Bronchial epithelial cell (primary cell): ENCODE measurements at places on chromosomes 2 and 18.

- no peak for DNase-seq
Observed at GRCh38 chr18:4454537-4455112, 482 bp downstream of the DLGAP1 start.

DNA sequence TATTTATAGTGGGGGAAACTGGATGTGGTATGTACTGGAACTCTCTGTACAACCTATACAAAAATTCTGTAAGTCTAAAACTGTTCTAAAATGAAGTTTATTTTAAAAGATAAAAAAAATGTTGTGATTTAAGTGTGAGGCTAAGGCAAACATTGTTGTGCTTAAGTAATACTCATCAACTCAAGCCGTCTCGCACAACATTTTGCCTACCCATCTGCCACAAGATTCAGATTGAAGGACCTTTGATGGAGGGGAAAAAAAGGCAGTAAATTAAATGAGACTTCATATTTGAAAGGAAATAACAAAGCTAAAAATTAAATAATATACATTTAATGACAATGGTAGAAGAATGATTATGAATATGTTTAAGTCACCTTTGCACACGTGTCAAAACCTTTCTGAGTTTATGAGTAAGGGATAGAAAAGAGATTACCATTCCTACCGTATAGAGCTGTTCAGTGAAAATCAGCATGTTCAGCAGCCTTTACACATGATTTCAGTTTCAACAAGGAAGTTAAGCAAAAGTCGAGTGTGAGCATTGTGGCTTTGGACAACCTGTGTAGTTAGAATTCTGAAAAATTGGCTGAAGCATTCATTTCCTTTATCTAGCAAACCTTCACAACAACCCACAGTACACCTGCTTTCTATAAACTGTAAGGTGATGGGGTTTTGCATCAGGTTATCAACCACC, 499.3 kb downstream of the IRS1 start:
- no peak for DNase-seq

- no peak for DNase-seq
Observed at GRCh38 chr2:153479573-153479972, 1.0 kb upstream of the RPRM start.

DNA sequence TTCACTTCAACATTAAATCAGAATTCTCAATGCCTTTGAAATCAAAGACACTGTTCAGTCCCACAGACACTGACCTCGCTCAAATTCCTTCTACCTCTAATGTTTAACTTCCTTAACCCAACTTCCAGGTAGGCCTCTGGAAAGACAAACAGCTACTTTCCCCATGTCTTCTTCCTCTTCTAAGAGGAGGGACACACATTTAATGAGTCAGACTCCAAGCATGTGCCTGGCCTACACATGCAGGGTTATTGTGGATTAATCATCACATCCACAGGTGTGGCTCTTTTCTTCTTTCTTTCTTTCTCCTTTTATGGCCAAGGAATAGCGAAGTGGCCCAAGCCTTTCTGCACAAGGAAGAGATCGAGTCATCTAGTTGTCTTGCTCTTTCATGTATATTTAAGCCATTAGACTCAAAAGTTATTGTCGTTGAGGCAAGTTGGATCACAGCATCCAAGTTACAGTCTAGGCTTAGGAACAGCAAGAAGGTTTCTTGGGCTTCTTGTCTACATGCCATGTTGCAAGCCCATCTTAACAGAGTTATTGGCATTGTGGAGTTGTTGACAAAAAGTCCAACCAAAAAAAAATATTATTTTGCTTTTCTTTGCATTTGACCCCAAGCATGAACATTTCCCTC, 387.8 kb downstream of the IRS1 start:
- peak; percentile 98 for DNase-seq

DNA sequence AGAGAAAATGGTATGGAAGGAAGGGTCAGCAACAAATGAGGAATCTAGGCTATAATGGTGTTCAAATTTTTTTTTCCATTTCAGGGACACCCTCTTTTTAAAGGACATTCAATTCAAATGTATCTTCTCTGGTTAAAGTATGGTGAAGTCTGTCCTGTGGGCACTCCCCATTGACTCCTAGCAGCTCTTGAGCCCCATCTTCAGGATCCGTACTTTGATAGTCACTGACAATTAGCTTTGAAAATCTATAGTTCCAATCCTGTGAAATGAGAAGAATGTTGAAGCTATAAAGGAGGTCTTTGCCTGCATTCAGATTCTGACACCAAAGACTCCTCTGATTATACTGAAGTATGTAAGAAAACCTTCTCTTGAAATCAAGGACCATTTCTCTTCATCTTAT, 43.3 kb downstream of the KCNH7 start:
- peak; percentile 36 for DNase-seq

DNA sequence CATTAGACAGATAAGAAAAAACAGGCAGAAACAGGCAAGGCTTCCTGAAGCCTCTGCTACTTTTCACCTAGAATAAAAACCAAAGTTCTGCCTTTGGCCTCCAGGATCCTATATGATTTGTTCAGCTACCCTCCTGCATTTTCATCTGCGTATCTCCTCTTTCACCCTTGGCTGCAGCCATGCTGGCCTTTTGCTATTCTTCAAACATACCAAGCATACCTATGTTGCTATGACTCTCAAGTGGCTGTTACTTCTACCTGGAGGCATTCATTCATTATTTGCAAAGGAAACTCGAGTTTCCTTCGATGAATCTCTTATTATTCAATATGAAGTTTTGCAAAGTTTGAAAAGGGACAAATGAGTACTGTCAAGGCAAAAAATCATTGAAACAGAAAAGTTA, 106.4 kb upstream of the HNMT start:
- peak; percentile 45 for DNase-seq

GRCh38 chr2:169221745-169222369, 140.5 kb downstream of the LRP2 start:
- peak; percentile 48 for DNase-seq

DNA sequence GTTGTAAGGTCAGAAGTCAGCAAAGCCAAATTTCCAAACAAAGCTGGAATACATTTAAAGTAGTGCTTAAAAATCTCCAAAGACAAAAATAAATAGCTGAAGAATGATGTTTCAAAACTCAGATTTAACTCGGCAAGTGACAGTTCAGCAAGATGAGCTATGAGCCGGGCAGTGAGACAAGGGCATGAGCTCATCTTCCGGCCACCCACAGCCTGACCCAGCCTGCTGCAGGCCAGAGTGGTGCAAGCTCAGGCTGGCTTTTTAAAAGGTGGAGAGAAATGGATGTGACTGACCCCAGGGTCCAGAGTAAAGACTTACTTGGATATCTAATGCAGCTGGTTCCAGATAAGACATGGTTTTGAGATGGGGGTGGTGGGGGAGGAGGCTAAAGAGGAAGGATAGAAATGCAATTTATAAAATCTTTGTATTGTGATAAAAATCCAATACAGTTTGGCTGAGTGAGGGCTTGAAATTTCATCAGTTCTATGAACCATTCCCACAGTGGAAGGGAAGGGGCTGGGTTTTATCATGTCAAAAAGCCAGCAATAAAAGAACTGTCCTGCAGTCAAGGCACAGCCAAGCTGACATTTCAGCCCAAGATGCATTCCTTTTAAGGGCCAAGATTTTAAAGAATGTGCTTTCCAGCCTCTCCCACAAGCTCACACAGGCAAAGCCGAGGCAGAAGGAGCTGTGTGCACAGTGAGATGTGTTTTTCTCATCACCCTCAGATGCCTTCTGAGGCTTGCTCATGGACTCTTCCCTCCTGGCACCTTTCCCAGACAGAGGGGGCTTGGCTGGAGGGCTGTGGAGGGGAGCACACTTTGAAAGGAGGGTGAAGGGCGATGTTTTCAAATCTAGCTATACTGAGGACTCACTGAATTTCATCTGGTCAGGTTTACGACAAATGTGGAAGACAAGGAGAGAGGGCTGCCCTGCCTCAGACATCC, 97.9 kb upstream of the KLHL29 start:
- peak; percentile 37 for DNase-seq

DNA sequence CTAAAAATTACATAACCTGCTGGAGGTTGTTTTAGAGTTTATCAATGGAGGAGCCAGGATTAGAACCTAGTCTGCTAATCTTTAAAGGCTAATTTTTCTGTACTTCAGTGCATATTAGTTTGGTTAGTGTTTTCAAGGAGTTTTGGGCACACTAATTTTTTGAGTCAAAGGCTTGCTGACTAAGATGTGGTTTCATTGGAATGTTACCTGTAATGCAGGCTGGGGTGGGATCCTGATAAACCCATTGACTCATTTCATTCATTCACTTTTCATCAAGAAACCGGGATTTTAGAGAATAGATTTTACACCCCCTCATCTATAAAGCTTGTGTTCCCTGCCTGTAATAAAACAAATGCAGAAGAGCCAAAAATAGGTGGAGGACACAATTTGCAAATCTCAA, 91.9 kb upstream of the IL1R2 start:
- DNase-seq: peak; percentile 90

- no peak for DNase-seq
Observed at GRCh38 chr2:180653481-180653880, 326.9 kb upstream of the UBE2E3 start.

DNA sequence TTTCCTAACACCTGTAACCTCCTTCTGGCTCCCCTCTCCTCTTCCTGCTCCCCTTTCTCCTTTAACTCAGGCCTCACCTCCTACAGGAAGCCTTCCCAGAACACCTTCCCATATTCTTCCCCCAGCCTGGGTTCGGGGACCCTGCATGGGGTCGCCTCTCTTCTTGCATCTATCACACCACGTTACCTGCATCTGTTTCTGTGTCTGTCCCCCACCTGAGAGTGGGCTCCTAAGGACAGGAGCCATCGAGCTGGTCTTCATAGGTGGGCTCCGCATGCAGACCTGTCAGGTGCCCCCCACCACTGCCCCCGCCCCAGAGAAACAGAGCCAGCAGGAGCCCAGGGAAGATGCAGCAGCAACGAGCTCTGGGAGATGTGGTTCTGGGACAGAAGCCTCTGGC, 123.2 kb upstream of the GLI2 start:
- no peak for DNase-seq

DNA sequence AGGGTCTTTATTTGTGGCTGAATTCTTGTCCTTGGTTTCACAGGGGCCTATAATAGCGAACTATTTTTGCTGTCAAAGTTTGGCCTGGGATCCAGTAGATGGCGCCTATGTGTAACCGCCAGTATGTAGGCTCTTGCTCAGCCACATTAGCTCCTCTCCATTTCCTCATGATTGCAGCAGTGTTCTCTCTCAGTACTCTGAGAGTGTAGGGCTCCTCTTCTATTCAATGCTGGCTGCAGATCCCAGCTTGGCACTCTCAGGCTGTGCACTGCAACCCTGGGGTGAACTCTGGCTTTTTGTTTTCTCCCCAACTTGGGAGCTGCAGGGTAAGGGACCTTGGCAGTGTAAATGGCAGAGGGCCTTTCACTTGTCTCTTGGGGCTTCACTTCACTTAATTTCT, 344.6 kb upstream of the CHAC2 start:
- DNase-seq: peak; percentile 39

- DNase-seq: no peak
Observed at GRCh38 chr2:169345486-169346437, 16.6 kb downstream of the LRP2 start.

GRCh38 chr2:153408710-153409385, 69.7 kb downstream of the RPRM start:
- peak; percentile 71 for DNase-seq

- DNase-seq: peak; percentile 73
Observed at GRCh38 chr2:152740743-152741328, 22.4 kb downstream of the ARL6IP6 start.

- DNase-seq: peak; percentile 92
Observed at GRCh38 chr2:137168552-137168951, 403.2 kb downstream of the THSD7B start.

DNA sequence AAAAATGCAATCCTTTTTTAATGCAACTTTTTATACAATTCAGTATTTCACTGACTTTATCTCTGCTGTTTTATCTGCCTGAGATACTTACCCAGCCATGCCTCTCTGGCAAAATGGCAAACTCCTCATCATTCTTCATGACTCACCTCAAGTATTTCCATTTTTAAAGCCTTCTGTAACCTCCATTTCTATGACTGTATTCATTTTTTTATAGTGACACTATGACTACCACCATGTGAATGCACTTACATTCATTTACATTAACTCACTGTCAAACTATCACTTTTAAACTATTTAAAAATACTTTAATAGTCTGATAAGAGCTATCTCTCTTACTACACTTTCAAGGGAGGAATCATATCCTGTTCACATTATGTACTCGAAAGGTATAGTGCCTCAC, 99.4 kb upstream of the SCN7A start:
- peak; percentile 68 for DNase-seq

GRCh38 chr2:43676322-43677050, at the start of gene C1GALT1C1L:
C1GALT1C1L (minus strand) TSS chr2:43676429; CDS start chr2:43676322, 107 bp downstream.
- peak; percentile 60 for DNase-seq

GRCh38 chr2:162261032-162261945, 18.0 kb upstream of the FAP start:
- peak; percentile 89 for DNase-seq

DNA sequence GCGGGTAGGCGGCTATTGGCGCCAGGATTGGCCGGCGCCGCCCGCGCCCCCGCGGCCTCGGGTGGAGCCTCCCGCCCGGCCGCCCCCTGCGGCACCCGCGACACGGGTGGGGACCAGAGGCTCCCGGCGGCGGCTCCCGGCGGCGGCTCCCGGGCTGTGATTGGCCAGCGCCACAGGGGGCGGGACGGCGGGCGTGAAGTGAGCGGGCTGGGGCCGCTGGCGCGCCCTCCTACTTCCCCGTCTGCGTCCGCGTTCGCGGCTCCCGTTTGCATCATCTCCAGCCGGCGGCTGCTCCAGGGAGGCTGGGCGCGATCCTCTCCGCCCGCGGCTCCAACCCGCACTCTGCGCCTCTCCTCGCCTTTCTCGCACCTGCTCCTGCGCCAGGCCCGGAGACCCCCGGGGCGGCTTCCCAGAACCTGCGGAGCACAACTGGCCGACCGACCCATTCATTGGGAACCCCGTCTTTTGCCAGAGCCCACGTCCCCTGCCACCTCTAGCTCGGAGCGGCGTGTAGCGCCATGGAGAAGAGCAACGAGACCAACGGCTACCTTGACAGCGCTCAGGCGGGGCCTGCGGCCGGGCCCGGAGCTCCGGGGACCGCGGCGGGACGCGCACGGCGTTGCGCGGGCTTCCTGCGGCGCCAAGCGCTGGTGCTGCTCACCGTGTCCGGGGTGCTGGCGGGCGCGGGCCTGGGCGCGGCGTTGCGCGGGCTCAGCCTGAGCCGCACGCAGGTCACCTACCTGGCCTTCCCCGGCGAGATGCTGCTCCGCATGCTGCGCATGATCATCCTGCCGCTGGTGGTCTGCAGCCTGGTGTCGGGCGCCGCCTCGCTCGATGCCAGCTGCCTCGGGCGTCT, at the start of gene SLC1A4:
Gene SLC1A4 (plus strand): TSS at position 274 of the 856 bp plus-strand sequence. CDS start 245 bp downstream, at position 519.
- peak; percentile 47 for DNase-seq

- no peak for DNase-seq
Observed at GRCh38 chr2:44335806-44336538, 25.3 kb downstream of the PREPL start.

- DNase-seq: peak; percentile 38
Observed at GRCh38 chr2:164903204-164903603, 52.1 kb downstream of the SLC38A11 start.

GRCh38 chr2:162915858-162916257, 77.3 kb upstream of the KCNH7 start:
- DNase-seq: no peak
